ENCODE measurements at places on chromosomes 6 and 20.

GRCh38 chr20:46279103-46279502 lies 29.2 kb downstream of the CDH22 start:
- DNase-seq = no peak

DNA sequence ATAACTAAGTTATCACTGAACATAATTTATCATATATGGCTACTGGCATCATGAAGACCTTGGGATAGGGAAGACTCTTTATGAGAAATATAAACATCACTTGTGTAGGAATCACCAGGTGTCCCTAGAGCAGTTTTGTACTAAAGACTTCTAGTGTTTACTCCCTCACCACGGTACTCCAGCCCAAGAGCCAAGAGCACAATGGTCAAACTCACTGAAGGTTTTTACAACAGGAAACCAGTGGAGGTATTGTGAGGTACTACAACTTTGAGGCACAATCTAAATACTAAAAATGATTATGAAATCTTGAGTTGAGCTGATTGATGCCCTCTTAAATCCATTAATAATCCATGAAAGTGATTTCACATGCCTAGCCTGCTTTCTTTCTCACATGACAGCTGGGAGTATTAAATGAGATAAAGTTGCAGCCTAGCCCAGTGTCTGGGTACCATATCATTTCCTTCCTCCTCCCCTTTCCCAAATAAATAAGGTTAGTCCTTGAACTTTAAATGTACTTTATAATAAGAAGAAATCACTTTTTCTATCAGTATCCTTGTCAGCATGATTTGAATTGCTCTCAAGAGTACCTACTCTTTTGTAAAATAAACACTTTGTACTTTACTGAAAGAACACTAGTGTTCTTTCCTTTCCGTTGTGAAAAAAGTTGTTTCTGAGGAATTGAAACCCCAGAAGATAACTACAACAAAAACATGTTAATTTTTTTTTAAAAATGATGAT lies 26.5 kb downstream of the GLO1 start:
- DNase-seq = no peak

GRCh38 chr6:135129136-135129856 lies 51.8 kb upstream of the MYB start:
- peak; percentile 19 for DNase-seq

GRCh38 chr20:57991211-57991881 lies 237.1 kb downstream of the ANKRD60 start:
- DNase-seq = no peak

DNA sequence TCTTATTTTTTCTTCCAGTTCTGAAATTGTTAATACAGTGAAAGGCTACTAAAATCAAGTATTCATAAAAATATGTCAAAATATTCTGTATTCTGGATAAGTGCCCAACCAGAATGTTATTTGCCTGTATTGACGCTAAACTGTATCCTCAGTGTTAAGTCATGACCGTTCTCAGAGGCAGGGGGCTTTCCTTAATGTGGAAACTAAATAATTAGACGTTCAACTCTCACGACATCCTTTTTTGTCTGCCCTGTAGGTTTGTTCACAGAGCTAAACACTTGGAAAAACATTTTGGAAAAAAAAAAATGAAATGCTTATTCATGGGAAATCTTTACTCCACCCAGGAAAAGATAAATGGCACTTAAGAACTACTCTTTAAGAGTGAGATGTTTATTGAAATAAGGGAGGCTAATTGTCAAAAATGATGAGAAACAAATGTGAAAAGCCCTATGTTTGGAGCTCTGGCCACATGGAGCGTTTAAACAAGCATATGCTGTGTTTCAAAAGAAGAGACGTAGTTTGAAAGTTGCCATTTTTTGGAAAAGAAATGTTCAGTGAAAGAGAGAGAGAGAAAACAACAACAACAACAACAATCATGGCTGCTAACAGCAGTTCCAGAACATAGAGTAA lies 453.1 kb upstream of the MARCKS start:
- DNase-seq = no peak
